ENCODE measurements at places on chromosomes 13 and 19.

GRCh38 chr13:108835083-108835482, 205.7 kb downstream of the MYO16 start:
- DNase-seq, result no peak

DNA sequence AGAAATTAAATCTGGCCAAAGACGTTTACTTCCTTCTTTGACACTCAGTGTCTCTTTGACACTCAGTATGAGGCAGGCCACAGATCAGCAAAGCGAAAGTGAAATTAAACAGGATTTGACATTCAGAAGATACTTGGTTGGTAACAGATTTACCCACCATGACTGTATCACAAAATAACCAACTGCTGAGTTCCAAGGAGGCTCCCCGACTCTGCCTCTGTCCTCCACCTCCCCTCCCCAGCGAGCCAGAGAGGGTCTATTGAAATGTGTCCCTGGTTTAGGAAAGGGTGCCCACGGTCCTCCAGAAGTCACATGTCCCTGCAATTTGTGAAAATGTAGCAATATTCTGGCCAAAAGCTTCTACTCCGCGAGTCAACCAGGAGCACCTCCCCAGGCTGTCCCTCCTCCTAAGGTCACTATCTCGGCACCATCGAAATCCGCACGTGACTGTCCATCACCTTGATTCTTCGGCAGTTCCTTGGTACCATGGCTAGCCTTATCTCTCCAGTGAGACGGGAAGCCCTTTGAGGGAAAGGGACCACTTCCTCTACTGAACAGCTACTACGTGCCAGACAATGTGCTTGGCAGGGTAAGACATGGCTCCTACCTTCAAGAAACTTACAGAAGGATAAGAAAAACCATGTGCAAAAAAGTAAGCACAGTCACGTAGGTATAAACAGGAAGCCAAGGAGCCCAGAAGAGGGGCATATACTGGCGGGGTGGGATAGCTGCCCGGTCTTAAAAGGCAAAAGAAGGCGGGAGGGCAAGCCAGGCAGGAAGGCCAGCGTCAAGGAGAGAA, 1.5 kb downstream of the N4BP2L1 start:
- DNase-seq, result no peak

- peak; percentile 47 for DNase-seq
Observed at GRCh38 chr13:112619730-112620631, 32.0 kb upstream of the TUBGCP3 start.

- peak; percentile 78 for DNase-seq
Observed at GRCh38 chr19:17681505-17682125, 6.5 kb downstream of the UNC13A start.

DNA sequence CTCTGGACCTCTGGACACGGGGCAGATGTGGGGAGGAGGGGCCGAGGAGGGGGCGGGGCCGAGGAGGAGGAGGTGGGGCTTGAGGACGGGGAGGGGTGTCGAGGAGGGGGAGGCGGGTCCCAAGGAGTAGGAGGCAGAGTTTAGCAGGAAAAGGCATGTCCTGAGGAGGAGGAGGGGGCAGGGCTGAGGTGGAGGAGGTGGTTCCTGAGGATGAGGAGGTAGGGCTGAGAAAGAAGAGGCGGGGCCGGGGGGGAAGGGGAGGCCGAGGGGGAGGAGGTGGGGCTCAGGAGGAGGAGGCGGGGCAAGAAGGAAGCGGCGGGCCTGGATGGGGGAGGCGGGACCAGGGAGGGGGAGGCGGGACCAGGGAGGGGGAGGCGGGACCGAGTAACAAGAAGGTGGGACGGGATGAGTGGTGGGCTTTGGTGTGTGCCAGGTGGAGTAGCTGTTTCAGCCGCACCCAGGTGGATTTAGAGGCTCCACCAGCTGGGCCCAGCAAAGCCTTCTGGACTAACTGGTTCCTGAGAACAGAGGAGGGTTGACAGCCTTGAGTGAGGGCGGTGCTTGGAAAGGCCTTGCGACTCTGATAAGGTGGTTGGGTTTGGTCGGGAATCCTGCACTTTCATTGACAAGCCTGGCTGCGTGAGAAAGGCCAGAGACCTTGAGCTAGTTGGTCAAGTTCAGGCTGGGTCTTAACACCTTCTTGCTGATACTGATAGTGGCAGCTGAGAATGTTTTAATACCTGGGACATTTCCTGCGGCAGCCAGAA, 7.7 kb downstream of the TECR start:
- DNase-seq, result peak; percentile 96

DNA sequence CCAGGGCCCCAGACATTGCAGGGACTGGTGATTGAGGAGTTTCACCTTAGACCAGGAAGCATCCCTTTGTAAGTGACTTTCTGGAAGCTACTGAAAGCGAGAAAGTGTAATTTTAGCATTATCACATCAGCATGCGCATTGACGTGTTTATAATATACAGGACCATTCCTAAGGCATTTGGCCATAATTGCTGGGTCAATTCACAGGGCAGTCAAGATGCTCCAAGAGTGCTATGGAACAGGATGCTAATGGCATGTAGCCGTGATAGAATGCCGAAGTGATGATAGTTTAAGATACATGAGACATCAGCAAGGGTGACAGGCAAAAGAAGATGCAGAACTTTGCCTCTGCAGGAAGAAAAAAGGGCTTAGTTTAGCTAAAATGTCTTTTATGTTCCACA, 347.6 kb upstream of the NBEA start:
- no peak for DNase-seq

- DNase-seq, result no peak
Observed at GRCh38 chr13:66138172-66138811, 1091.8 kb downstream of the PCDH9 start.

DNA sequence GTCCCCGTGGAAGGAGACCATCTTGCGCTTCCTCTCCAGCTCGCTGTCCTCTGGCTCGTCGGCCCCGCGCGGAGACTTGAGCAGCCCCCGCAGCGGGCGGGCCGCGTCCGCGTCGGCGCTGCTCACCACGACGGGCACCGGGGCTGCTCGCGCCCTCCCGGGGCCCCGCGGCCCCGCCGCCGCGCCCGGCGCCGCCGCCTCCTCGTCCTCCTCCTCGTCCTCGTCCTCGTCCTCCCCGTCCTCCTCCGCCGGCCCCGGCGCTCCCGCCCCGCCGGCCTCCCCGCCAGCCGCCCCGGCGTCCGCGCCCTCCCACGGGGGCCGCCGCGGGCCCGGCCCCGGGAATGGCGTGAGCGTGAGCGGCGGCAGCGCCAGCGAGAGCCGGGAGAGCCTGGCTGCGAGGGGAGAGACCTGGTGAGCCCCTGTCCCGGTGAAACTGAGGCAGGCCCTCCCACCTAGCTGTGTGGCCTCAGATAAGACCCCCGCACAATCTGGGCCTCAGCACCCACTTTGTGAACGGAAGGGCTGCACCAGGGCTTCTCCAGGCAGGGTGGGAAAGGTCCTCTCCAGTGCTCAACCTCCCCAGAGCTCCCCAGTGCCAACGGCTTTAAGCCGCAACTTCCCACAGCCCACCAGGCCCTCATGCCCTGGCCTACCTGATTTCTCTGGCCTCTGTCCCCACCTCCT, 17.8 kb downstream of the LMTK3 start:
- no peak for DNase-seq

GRCh38 chr19:38706792-38707511, 37.3 kb downstream of the CAPN12 start:
- DNase-seq, result no peak

DNA sequence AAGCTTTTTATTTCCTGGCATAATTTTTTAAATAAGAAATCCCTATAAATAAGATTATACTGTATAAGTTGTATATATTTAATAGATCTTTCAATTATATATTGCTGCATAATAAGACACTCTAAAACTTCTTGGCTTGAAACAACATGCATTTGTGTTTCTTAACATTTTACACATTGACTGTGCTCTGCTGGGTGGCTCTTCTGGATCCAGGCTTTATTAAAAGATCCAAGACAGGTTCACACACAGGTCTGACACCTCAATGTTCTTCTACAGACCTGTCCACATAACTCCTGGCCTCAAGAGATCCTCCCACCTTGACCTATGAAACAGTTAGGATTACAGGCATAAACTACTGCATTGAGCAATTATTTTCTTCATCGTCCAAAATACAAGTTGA, 77.6 kb upstream of the PCDH17 start:
- no peak for DNase-seq

DNA sequence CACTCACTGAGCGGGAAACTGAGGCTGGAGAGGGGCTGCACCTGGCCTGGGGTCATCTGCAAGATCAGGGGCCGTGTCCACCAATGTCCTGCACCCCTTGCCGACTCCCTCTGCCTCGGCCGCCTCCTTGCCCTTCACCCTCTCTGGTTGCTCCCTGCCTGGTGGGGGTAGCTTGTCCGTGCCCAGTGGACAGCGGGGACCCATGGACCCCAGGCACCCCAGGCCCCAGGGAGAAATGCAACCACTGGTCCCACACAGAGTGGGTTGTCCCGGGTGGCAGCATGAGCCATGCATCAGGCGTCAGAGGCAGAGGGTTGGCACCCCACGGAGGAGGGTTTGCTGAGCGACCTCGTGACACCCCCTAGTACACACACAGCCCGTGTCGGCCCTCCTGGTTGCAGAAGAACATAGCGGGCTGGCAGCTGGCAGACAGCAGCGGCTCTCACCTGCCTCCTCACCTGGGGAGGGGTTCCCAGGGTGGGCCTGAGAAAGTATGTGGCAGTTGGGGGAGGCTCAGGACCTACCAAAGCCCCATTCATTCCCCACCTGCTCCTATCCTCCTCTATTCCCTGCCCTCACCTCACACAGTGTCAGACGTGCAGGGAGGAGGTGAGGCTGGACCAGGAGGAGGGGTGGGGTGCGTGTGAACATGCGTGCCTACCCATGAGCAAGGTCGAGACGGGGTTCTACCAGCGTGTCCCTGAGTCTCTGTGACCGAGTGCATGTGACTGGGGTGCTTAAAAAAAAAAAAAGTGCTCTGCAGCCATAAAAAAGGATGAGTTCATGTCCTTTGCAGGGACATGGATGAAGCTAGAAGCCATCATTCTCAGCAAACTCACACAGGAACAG, 8.7 kb downstream of the ADAMTSL5 start:
- no peak for DNase-seq

DNA sequence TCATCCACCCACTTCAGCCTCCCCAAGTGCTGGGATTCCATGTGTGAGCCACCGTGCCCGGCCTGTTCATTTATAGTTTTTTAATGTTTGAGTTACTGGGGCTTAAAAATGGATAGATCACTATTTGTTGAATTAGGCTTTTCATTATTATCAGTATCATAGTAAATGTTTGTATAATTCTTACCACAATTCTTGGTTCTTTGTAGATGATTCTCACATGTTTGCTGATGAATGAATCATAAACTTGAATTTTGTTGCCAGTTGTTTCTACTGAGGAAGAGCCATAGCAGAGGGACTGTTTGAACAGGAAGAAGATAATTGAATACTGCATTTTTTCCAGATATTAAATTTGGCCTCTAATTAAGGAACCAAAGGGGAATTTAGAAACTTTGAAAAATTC, 2.6 kb upstream of the LPAR6 start:
- no peak for DNase-seq

GRCh38 chr19:2469102-2469914, 6.6 kb upstream of the GADD45B start:
- DNase-seq, result no peak

DNA sequence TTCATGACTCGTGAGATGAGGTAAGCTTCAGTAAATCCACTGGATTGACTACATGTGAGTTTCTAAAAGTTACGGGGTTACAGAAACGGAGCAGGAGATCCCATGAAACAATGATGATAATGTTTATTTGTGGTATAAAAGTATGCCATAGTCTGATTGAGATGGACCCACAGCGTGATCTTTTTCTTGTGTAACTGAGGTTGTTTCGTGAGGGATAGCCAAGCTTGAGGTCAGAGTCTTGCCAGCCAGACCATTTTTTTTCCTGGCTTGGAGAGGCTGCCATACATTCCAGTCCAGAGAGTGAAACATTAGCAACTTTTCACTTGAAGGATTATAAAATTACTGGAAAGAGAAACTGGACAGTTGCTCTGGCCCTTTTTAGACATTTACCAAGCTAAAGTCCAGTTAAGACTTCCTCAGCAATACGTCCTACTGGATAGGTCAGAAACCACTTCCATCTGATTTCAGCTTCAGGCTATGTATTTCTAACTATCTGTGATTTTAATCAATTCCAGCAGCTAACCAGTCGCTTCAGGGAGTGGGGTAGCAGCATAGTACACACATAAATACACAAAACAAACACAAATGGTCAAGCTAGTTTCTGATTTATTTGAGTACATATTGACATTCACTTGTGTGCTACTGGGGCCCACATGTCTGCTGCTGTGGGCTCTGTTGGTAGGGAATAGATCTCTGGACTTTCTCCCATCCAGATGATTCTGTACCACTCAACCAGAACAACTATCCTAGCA, 194.6 kb downstream of the POSTN start:
- DNase-seq, result no peak

DNA sequence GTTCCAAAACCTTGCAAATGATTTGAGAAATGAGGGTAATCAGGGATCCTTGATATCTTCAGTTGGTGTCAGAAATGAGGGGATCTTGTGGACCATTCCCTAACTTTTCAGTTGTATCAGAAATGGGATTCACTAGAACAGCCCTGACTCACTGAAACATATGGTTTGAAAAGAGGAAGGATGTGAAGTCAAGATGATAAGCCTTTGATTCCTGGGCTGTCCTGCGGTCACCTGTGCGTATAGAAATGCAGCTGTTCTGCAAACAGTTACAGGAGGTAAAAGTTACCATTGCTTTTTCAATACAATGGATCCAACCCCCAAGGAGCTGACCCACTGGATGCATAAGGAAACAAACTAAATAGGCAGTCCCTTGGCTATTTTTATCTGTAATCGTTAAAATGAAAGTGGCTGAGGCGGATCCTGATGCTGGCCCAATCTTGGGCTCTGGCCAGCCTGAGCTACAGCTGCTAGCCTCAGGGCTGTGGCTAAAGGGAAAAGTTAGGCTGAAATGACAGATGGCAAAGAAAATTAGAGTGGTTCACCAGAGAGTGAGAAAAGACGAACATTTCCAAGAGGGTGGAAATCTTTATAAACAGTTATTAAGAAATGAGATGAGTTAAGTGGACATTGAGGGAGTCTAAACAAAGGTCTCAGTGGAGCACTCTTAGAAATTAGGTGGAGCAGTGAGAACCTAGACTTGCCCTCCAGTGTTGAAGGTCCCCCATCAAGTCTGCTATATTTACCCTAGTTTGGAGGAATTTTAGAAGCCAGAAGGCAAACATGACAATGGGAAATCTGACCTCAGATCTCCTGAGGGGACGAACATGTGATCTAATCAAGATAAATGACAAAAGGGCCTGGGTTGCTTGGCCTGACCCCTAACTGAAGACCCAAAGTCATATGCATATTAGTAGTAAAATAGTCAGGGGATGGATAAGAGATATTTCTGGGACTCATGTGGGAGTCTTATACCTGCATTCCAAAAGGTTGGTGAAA, 7.6 kb downstream of the SIGLECL1 start:
- DNase-seq, result no peak

DNA sequence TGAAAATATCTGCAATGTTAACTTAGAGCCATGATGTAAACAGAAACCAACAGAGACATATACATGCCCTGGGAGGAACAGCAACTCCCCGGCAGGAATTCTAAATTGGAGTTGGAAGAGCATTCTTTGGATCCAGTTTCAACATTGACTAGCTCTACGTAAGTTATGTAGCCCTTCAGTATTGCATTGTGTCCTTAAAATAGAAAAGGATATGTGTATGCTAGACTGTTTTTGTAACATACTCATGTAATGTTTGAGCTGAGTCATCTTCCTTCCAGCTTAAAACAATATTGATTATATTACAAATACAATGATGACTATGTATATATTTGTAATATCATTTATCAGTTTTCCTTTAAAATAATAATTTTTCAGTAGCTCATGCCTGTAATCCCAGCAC, 1422.2 kb upstream of the PCDH20 start:
- DNase-seq, result no peak
